ENCODE measurements at places on chromosomes 2 and 18.

- no peak for DNase-seq
Measured at GRCh38 chr18:23689616-23690504, 607 bp downstream of the LAMA3 start.

- no peak for DNase-seq
Measured at GRCh38 chr18:66560094-66560493, 43.8 kb downstream of the CDH19 start.

- DNase-seq = no peak
Measured at GRCh38 chr2:46988733-46989481, 73.3 kb upstream of the MCFD2 start.

DNA sequence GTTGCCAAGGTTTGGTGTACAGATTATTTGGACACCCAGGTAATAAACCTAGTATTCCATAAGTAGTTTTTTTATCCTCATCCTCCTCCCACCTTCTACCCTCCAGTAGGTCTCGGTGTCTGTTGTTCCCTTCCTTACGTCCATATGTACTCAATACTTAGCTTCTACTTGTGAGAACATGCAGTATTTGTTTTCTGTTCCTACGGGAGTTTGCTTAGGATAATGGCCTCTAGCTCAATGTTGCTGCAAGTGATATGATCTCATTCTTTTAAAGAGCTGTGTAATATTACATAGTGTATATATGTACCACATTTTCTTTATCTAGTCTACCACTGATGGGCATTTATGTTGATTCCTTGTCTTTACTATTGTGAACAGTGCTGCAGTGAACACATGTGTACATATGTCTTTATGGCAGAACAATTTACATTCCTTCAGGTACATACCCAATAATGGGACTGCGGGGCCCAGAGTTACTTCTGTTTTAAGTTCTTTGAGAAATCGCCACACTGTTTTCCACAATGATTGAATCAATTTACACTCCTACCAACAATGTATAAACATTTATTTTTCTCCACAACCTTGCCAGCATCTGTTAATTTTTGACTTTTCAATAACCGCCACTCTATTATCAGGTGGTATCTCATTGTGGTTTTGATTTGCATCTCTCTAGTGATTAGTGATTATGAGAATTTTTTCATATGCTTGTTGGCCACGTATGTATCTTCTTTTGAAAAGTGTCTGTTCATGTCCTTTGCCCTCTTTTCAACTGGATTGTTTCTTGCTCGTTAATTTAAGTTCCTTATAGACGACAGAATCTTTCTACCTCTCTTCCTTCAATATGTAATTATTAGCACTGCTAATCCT, 88.0 kb downstream of the MEMO1 start:
- DNase-seq = no peak

GRCh38 chr2:28981620-28982376, 700 bp downstream of the TOGARAM2 start:
- no peak for DNase-seq

DNA sequence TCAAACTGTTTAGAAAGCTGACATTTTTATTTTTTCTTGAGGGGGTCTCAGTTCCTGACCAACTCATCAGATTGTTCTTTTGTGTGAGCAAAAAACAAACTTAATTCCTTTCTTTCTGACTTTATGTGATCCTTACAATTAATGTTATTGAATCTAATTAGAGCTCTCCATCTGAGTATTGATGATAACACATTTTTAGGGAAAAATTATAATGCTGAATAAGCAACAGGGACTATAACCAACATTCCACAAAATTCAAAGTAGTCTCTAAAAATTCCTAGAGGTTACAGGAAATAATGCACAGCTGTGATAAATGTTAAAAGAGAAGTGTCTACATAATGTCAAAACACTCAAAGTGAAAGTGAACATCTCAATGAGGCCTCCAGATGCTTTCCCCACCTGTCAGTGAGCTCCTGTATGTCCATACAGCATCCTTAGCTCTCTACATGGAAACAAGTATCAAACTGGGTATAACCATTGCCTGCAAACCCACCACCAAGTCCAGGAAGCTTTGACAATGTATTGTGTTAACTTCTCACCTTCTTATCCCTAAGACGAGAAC, 786.0 kb upstream of the SLC39A10 start:
- no peak for DNase-seq

Data from stimulated activated CD8-positive, alpha-beta memory T cell treated with anti-CD3 and anti-CD28 coated beads, Interleukin-7, amount 100 ng/mL, for 24 hours (primary cell).